ENCODE measurements at places on chromosomes 13 and 19.

- no peak for DNase-seq
Observed at GRCh38 chr19:50191216-50191615, 12.2 kb upstream of the MYH14 start.

DNA sequence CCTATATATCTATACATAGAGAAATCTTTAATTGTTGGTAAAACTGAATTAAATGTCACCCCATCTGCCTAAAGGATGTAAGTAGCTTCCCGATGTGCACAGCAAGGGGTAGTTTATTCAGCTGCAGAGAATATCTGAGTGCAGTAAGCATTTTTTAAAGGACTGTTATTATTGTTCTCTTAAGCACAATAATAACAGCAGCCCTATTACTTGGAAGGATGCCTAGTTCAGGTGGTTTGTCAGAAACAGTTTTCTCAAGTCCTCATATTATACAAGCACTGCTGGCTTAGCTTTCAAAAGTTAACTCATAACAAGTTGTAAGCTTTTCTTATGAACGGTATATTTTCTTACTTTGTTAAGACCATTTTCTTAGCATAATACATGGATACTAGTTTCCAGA is 142.6 kb downstream of the CRYL1 start:
- DNase-seq = no peak

DNA sequence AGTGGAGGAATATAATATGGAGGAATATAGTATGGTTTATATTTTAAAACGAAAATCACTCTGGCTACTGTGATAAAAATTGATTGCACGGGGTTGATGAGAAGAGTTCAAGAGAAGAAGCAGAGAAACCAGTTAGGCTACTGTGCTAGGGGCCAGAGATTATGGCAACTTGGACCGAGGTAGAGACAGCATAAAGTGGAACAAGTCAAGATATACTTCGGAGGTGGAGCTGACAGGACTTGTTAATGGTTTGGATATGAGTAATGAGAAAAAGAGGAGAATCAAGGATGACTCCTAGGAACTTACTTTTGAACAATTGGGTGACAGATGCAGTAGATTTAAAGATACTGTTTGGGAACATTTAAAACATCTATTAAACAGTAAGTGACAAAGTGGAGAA is 6.6 kb upstream of the WDFY2 start:
- DNase-seq = no peak

- no peak for DNase-seq
Observed at GRCh38 chr13:43119206-43119605, 95.8 kb downstream of the DNAJC15 start.

DNA sequence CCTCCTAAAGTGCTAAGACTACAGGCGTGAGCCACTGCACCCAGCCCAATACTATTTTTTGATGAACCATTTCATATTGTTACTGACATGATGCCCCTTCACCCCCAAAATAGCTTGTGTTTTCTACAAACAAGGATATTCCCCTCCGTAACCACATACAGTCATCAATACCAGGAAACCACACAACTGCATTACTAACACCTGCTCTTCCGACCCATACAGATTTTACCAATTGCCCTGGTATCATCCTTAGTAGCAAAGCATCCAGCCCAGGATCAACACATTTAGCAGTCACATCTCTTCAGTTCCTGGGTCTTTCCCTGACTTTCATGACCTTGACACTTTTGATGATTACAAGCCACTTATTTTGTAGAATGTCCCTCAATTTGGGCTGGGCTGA is 33.6 kb downstream of the KCTD15 start:
- DNase-seq = no peak

DNA sequence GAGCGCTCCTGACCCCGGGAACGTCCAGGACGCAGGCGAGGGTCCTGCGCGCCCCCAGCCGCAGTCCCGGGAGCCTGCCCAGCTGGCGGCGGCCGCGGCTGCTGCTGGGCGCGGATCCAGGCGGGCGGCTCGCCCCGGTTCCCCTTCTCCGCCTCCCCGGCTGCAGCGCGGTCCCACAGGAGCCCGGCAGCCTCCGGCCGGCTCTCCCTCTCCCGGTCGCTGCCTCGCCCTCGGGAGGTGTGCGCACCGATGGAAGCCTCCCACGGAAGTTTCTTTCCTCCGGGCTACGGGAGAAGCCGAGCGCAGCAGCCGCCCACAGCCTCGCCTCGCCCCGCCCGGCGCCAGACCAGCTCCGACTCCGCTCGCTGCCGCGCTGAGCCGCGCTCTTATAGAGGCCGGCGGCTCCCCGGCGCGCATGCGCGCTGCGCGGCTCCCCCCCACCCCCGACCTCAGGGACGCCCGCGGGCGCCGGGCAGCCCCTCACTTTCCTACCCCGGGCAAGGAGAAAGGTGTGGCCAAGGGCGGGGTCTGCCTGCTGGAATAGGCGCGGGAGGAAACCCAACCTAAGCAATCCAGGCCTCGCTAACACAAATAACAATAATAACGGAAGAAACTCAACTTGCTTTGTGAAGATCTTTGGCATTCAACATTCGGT is at the start of gene SHISA2:
Gene SHISA2, minus strand, starts transcription at position 360 of the 655 bp plus-strand sequence. CDS start 1,041 bp downstream, outside the sequence.
- peak; percentile 70 for DNase-seq

DNA sequence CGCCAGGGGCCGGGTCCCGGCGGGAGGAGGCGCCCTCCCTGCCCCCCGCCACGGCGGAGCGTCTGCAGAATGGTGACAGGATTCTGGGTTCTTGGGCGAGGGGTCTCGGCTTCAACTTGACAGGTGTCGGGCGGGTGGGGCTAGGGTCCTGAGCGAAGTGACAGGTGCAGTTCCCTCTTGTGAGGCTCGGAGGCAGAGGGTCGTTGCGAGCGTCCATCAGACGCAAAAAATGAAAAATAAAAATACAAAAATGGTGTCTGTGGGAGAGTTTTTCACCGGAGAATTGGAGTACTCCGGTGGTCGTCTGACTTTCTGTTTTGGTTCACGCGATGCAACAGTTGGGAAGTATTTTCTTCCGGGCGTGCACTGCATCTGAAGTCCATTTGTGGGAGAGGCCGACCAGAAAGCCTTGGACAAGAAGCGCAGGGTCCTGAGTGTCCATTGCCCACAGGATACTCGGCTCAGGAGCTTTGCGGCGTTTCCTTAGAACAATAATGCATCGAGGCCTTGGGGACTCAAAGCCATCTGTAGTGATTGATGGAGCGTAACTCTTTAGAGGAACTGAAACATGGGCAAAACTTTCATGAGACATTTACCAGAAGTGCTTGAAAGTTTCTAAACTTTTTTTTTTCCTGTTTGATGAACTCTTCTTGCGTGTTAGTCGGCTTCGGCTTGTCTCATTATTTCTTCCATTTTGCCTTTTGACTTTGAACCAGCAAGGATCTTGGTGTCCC is 759 bp downstream of the RB1 start:
- DNase-seq = peak; percentile 32

- no peak for DNase-seq
Observed at GRCh38 chr19:14053500-14053899, 8.4 kb downstream of the PALM3 start.

GRCh38 chr19:41064974-41065569 is 23.2 kb upstream of the CYP2A13 start:
- peak; percentile 41 for DNase-seq

- DNase-seq = no peak
Observed at GRCh38 chr19:39492225-39492624, 6.5 kb upstream of the DLL3 start.

DNA sequence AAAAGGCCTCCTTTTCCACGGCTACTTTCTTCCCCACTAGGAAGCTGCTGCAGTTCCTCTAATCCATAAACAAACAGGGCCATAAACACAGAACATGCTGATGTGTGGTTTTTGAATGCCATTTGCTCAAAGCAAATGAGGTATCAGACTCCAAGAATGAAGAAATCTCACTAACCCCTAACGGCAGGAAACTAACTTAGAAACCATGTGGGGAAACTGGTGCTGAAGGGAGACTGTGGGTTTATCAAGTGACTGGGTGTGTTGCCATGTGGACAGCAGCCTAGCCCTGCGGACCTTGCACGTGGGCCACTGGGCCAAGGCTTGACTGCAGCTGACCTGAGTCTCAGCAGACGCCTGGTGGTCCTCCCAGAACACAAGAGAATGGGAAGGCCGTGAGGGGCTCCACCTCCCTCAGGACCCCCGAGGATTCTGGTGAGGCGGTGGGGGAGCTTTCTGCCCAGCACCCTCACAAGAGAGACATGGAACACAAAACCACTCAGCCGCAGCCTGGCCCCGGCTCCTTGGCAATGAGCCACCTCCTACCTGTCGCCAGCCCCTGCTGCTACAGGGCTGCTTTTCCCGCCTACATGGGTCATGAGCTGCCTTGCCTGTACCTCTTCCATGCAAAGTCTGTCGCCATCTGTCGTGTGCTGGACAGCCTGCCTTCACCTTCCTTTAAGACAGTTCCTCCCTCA is 10.6 kb downstream of the SLC15A1 start:
- DNase-seq = no peak

- no peak for DNase-seq
Observed at GRCh38 chr13:36834299-36834698, 15.3 kb downstream of the RFXAP start.

DNA sequence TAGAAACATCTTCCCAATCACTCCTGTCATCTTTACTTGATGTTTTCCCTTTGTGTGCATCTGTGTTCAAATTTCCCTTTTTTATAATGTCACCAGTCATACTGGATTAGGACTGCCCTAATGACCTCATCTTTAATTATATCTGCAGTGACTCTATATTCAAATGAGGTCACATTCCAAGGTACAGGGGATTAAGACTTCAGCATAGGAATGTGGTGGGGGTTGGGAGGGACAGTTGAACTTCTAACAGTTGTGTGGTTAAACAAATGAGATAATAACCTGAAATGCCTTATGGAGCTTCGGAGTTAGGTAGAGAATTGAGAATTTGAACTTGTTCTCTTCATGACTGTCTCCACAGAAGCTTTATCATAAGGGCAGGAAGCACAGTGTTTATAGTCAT is 23.0 kb downstream of the PAN3 start:
- no peak for DNase-seq

DNA sequence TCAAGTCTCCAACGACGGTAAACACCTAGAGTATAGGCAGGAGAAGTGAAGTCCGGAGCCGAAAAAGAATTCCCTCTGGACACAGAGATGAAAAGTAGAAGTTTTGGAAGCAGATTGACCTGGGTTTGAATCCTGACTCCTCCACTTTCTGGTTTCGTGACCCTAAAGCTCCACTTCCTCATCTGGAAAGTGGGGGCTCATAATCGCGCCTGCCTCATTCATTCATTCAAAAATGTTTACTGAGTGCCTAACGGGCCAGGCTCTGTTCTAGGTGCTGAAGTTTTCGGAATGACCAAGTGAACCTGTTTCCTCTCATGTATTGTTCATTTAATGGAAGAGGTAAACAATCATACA is 7.1 kb upstream of the EML2 start:
- DNase-seq = no peak

GRCh38 chr13:25422153-25422552 is 50.4 kb downstream of the ATP8A2 start:
- DNase-seq = no peak

DNA sequence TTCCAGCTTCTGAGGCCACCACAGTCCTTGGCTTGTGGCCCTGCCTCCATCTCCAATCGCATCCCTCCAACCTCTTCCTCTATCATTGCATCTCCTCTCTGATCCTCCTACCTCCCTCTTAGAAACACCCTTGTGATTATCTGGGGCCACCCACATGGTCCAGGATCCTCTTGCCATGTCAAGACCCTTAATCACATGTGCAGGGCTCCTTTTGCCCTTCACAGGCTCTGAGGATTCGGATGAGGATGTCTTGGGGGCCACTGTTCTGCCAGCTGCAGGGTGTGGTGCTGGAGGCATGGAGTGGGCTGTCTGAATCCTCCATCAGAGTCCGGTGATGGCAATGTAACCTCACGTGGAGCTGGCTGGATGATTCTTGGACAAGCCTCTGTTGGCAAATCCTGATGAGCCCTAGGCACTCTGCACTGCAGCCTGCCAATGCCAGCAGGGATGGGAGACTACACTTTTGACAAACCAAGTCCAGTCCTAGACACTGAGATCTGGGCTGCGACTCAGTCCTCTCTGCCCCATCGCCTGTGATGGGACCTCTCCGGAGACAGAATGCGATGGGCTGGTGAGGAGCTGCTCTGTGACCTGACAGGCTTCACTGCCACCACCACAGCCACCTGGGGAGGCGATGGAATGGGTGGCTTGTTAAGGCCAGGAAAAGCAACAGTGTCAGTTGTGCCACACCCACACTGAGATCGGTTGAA is 61.2 kb downstream of the CCDC70 start:
- no peak for DNase-seq

Data from HEK293T (cell line).